ENCODE measurements at places on chromosomes 3 and 15. TPM values are rescaled to one million over a fixed set of nuclear protein-coding genes. Genes with fewer than 3 reads are reported as not detected.

The WDR72 gene
- 0.17 TPM for total RNA-seq

The TRIM71 gene
- total RNA-seq, result 1.8 TPM

The MKRN3 gene
- 7.4 TPM for total RNA-seq

GRCh38 chr3:30188713-30189112 lies 417.7 kb upstream of the TGFBR2 start:
- DNase-seq, result no peak

DNA sequence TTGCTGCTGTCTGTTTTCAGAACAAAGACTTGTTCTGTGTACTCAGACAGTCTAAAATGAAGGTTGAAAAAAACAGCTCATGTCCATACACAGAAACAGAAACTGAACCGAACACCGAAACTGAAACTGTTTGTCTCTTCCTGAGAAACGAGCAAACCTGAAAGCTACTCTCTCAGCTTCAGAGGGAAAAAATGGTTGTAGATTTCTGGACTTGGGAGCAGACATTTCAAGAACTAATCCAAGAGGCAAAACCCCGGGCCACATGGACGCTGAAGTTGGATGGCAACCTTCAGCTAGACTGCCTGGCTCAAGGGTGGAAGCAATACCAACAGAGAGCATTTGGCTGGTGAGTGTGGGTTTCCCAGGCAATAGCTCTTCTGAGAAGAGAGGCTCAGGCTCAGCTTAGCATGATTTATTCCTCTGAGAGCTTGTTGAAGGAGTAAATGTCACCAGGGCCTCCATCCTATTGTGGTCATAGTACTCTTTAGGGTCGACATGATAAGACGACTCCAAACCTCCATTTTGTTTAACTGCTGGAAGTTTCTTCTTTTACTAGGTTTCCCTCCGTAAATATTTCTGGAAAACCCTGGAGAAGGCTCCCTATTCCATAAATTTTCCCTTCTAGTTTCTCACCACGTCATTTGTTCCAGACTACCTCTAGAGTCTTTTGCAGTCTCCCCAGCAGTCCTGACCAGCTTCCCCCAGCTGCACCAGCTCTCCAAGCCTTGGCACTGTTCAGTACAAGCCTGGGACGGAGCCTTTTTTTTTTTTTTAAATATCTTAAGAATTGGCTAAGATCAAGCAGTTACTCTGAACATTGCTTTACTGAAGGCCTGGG lies at the start of gene RTP4:
Gene RTP4 (plus strand): TSS at position 135 of the 838 bp plus-strand sequence. CDS start 57 bp downstream, at position 192.
- peak; percentile 38 for DNase-seq

GRCh38 chr3:119351581-119351980 lies 57.4 kb downstream of the ARHGAP31 start:
- no peak for DNase-seq

DNA sequence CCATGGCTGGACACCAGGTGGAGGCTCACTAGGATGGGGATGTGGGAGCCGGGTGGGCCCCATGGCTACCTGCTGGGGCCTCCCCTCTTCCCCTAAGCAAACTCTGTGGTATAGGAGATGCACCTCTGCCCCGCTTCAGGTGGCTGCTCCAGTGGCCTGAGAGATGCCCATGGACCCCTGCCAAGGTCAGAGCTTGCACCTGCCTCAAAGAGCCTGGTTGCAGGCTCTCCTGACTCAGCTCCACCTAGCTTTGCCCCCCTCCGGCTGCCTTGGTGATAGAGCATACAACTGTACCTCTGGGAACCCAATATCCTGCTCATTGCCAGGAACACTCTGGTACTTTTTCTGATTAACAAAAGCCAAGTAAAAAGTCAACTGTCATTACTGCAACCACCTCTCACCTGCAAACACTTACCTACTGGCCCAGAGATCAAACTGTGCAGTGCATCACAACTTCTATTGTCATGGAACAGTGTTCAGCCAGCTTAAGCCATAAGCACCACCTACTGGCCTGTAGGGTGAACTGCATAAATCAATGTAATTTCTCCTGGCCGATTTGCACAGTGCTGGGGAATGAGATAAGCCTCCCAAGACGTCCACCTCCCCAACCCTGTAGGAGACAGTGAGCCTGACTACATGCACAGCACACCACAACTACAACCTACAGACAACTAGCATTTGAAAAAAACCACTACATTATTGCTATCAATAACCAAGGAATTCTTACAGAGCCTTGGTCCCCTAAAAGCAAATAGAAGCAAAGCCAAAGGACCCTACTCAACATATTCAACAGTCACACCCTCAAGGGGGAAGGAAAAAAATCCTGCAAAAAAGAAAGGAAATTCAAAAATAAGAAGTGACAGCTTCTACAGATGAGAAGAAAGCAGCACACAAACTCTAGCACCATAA lies 352.4 kb upstream of the ARHGEF26 start:
- DNase-seq, result no peak

- no peak for DNase-seq
Measured at GRCh38 chr3:37956723-37957538, 33.7 kb upstream of the VILL start.

- DNase-seq, result no peak
Measured at GRCh38 chr15:27961801-27962200, 137.3 kb downstream of the OCA2 start.

GRCh38 chr3:25156626-25157025 lies 271.4 kb upstream of the RARB start:
- no peak for DNase-seq

DNA sequence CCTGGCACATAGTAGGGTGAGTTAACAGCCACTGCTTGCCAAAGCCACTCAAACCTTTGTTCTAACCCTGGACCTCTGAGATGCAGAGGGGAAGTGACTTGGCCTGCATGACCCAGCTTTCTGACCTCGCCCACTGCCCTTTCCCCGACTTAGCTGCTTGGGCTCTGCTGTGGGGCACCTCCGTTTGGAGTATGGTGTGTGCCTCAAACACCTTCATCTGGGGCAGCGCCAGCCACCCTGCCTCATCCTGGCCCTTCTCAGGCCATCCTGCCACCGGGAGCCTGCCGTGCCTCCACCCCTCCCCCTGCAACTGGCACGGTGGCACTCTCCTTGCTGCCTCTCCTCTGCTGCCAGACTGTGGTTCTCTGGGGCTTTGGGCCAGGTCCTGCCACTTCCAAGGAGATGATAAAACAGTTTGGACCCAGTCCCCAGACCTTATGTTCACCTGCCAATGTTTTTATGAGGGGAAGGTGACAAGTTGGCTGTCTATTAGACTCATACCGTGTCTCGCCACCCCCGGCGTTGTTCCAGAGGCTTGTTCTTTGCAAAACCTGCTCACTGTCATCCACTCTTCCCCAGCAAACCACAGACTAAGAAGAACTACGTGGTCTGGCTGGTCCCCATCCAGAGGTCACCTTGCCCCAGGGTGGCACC lies 32.2 kb downstream of the SLC6A6 start:
- no peak for DNase-seq

DNA sequence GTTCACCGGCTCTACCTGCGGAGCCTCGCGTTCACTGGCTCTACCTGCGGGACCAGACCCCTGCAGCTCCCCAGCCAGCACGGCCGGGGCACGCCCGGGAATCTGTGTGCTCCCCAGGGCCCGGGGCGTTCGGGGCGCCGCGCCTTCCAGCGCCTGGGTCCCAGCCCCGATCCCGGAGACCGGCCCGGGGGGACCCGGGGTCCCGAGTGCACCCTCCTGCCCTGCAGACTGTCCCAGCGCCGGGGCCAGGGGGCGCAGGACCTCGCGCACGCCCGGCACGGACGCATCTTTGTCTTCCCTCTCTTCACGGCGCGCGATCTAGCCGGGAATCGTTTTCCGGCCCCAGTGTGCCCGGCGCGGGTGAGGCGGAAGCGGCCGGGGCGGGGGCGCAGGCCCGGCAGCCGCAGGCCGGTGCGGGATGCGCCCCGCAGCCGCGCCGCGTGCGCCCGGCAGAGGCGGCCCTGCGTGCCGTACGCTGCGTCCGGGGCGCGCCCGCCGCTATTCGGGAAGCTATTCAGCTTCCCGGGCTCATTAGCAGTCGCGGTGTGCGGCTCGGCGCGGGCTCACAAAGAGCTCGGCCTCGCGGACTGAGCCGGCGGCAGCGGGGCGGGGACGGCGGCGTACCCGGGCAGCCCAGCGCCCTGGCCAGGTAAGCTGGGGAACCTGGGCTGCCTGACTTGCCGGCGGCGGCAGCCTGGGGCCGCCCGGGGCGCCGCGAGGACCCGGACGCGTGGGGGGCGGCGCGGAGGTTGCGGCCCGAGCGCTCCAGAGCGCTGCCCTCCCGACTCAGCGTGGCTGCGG lies at the start of gene APBA2:
Gene APBA2 (plus strand): TSS at position 345 of the 801 bp plus-strand sequence. CDS start 167,911 bp downstream, outside the sequence.
- DNase-seq, result no peak

GRCh38 chr3:132695422-132695821 lies 26.8 kb downstream of the NPHP3 start:
- no peak for DNase-seq

DNA sequence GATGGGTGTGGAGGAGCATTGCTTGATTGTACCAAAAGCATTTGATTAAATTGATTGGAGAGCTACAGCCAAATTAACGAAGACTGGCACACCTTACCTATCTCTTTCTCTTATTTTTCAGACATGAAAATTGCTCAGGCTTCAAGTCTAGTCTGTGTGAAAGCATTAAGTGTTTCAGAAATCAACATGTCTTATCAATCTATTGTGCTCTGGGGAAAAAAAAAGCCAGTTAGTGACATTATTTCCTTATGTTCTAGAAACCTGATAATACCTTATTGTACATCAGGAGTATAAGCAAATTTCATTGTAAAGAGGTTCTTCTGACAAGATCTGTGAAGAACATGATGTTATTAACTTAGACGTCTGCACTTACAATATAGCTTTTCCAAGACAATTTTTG lies 465.2 kb downstream of the IL5RA start:
- DNase-seq, result no peak

- DNase-seq, result no peak
Measured at GRCh38 chr3:99706410-99706809, 68.0 kb downstream of the COL8A1 start.

DNA sequence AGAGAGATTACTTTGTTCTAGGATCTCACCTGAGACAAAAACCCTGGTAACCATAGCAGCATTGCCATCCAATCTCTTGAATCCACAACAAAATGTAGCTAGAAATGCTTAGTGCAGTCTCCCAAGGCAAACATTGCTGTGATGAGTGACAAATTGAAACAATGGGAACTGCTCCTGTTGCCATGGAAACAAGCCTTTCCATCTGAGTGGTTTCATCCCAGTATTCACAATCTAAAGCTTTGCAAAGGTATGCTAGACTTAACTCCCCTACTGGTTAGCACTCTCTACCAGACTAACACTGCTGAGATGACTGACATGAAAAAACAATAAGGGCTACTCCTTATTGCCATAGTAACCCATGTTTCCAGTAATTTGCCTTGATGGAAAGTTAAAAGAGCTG lies 172.6 kb upstream of the CNTN3 start:
- DNase-seq, result peak; percentile 67

GRCh38 chr3:40872258-40872920 lies 326.9 kb upstream of the CTNNB1 start:
- DNase-seq, result no peak

GRCh38 chr3:138761002-138761401 lies 73.7 kb downstream of the PIK3CB start:
- DNase-seq, result no peak

DNA sequence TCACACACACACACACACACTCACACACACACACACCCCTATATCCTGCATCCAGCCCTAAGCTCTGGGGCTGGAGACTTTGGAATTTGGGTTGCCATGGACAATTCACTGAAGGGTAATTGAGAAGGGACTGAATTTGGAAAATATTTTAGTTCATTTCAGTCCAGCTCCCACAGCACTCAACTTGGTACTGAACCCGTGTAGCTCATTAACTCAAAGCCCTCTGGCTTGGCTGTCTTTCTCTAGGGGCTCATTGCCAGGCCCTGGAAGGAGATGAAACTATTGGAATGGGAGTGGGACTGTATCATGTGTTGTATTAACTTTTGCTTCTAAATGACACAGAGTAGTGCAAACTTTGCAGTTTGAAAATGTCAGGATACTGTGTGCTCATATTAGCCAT lies 157.3 kb downstream of the EPHB1 start:
- no peak for DNase-seq

GRCh38 chr3:98573181-98573728 lies 20.2 kb downstream of the CPOX start:
- peak; percentile 57 for DNase-seq

GRCh38 chr15:75171408-75171807 lies 30.3 kb upstream of the C15orf39 start:
- no peak for DNase-seq

DNA sequence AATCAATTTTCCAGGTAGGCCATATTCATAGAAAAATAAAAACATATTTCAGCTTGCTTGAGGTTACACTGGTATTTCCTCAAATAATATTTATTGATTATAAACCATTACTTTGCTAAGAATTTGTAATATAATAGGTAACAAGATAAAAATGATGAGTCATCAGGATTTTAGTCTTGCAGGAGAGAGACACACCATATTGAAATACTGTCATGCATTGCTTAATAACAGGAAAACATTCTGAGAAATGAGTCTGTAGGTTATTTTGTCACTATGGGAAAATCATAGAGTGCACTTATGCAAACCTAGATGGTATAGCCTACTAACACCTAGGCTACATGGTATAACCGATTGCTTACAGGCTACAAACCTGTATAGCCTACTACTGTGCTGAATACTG lies 990.5 kb downstream of the OTOL1 start:
- DNase-seq, result no peak

- DNase-seq, result no peak
Measured at GRCh38 chr3:53554559-53555067, 60.2 kb downstream of the CACNA1D start.

DNA sequence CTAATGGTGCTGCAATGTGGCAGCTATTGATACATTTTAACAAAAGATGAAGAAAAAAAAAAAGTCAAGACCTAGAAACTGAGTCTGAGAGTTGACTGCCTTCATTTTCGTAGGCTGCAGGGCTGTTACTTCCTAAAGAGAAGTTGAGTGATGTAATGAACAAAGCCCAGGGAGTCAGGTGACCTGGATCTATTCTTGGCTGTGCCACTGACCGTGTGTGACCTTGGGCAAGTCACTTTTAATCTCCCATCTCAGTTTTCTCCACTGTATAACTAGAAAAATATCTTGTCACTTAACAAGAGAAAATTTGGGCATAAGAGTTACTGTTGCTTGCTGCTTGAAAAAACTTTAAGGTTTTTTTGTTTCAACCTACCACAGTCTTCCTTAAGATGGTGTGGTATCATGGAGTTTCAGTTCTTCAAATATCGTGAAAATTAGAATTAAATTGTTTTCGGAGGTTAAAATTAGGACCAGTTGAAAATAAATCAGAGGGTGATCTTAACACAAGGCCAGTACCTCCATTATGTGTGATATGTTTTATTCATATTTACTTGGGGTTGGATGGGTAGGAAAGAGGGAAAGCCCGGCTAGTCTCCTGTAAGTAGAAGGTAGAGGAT lies 5.8 kb downstream of the FMN1 start:
- DNase-seq, result no peak

DNA sequence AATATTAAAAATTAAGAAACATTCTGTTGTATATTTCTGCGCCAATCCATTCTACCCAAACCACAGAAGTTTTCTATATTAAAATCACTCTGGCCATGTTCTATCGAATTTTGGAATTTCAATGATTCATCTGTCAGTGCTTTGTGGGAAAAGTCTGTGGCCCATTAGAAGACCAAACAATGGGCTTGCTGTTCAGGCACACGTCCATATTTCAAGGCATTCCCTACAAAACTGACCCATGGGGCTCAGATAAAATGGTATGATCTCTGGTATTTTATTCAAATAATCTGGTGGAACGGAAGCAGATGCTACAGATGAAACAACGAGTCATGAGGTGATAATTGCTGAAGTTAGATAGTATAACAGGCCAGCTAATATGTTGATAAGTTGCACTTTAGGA lies 12.4 kb downstream of the NPHP3 start:
- no peak for DNase-seq

- DNase-seq, result no peak
Measured at GRCh38 chr3:183529717-183530116, 25.8 kb downstream of the KLHL6 start.

- DNase-seq, result no peak
Measured at GRCh38 chr3:109687626-109688025, 350.3 kb upstream of the DPPA4 start.

Measured in spinal cord (tissue), 10 donors.